ENCODE measurements at places on chromosomes 4 and X. TPM values are rescaled to one million over a fixed set of nuclear protein-coding genes. Genes with fewer than 3 reads are reported as not detected.

DNA sequence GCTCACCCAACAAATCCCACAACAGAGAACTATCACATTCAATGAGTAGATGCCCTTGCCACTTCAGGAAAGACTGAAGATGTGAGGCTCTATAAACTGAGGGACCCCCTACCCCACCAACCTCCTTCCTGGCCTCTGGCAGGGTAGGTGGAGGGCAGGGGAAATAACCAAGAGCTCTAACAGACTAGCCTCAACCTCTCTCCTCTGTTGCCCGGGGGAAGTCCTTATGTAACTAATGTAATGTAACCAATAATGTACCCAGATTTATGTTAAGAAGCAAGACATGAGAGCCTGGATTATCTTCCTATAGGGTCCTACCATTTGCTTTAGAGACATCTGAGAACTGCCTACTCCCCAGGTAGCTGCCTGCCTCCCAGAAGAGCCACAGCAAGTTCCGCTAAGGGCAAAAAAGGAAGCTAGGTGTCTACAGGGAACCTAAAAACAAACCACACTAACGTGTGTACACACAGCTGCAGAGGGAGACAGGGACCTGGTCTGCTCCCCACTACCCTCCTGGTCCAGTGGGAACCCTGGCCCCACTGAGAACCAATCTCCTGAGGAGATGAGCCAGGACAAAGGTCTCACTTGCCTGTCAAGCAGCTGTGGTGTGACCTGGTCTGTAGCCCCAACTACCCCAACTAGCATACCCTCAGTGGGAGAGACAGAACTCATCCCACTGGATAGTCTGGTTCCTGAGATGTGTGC, 17.7 kb downstream of the OTUD5 start:
- H3K4me1 ChIP-seq = no peaks in the 10 kb centered on the region
- no peak for DNase-seq
- H3K27ac ChIP-seq = no peak overlapping the region
- peaks cover 5% of the 10 kb centered on the region for H3K36me3 ChIP-seq
- H3K4me3 ChIP-seq = no peak overlapping the region

GRCh38 chrX:116111497-116111896, 59.0 kb upstream of the AGTR2 start:
- no peak for DNase-seq
- no peaks in the 10 kb centered on the region for H3K4me1 ChIP-seq
- no peak overlapping the region for H3K27ac ChIP-seq

The TCEAL6 gene
- total RNA-seq = not detected

The NAP1L2 gene
- 2.2 TPM for total RNA-seq

- H3K27me3 ChIP-seq = no peaks in the 10 kb centered on the region
- no peak overlapping the region for H3K27ac ChIP-seq
- H3K4me1 ChIP-seq = no peaks in the 10 kb centered on the region
- DNase-seq = no peak
- H3K4me3 ChIP-seq = no peak overlapping the region
Observed at GRCh38 chr4:8283631-8284121, 14.1 kb downstream of the HTRA3 start.

GRCh38 chr4:142416711-142417275, 429.3 kb downstream of the INPP4B start:
- H3K4me3 ChIP-seq = no peak overlapping the region
- no peaks in the 10 kb centered on the region for H3K4me1 ChIP-seq
- no peak overlapping the region for H3K27ac ChIP-seq
- DNase-seq = no peak
- no peaks in the 10 kb centered on the region for H3K36me3 ChIP-seq

The SNCA gene
- 13.4 TPM for total RNA-seq

- no peak for DNase-seq
- H3K4me3 ChIP-seq = no peak overlapping the region
- H3K4me1 ChIP-seq = no peaks in the 10 kb centered on the region
- H3K36me3 ChIP-seq = no peaks in the 10 kb centered on the region
- no peak overlapping the region for H3K27ac ChIP-seq
Observed at GRCh38 chrX:132609362-132609848, 120.6 kb upstream of the MBNL3 start.

The SFRP2 gene
- total RNA-seq = 3.2 TPM

GRCh38 chrX:20038966-20039365, 48.1 kb upstream of the BCLAF3 start:
- H3K4me3 ChIP-seq = no peak overlapping the region
- peaks cover 1% of the 10 kb centered on the region for H3K4me1 ChIP-seq
- H3K36me3 ChIP-seq = no peaks in the 10 kb centered on the region
- H3K27me3 ChIP-seq = no peaks in the 10 kb centered on the region
- no peak for DNase-seq

DNA sequence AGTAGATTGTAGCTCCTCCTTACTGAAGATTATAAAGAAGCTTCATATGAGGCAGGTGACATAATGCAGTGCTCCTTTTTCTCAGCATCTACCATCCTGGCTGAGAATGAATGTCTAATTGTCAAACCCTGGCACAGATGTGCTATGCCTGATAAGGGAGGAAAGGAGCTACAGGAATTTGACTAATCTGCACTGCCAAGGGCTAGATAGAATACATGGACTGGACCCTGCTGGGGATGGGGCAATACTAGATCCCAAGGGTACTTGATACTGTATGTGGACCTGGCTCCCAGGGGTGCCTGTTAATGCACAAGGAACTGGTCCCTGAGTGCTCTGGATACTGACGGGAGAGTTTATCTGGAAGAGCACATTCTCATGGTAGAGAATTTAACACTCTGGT, 362.2 kb upstream of the EMCN start:
- no peaks in the 10 kb centered on the region for H3K36me3 ChIP-seq
- H3K4me3 ChIP-seq = no peak overlapping the region
- H3K27me3 ChIP-seq = no peaks in the 10 kb centered on the region
- no peak overlapping the region for H3K27ac ChIP-seq
- H3K4me1 ChIP-seq = no peaks in the 10 kb centered on the region

- no peaks in the 10 kb centered on the region for H3K27me3 ChIP-seq
- DNase-seq = no peak
- H3K4me3 ChIP-seq = no peak overlapping the region
- H3K4me1 ChIP-seq = no peaks in the 10 kb centered on the region
- H3K27ac ChIP-seq = no peak overlapping the region
Observed at GRCh38 chrX:12709047-12709446, 82.2 kb upstream of the PRPS2 start.

- H3K4me3 ChIP-seq = no peak overlapping the region
- H3K4me1 ChIP-seq = no peaks in the 10 kb centered on the region
- no peak overlapping the region for H3K27ac ChIP-seq
Observed at GRCh38 chr4:70356185-70356584, 4.4 kb upstream of the SMR3A start.

All from progenitor cell of endocrine pancreas (in vitro differentiated cells).